CD4-positive, CD25-positive, alpha-beta regulatory T cell (primary cell): ENCODE measurements at places on chromosomes 2 and 18.
A peak's percentile ranks its signal among the peaks of the same experiment; 100 is the strongest.

DNA sequence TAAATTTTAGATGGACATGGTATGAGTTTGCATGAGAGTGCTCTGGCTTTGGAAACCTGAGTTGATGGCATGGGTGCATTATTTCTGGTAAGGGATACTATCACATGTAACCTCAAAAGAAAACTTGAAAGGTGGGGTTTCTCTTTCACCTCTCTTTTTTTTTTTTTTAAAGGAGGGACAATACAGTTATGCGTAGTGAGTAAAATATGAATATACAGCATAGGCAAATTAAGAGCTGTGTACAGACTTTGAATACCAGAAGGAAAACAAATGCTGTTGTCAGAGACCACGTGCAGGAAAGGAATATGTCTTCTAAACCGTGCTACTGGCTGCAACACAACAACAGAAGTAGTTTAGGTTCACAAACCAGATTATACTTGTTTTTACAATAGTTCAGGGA lies 82.1 kb downstream of the MAP4K4 start:
- H3K27ac ChIP-seq, result no peak overlapping the region
- peak overlapping the region; percentile 11 for H3K4me3 ChIP-seq
- H3K36me3 ChIP-seq, result no peaks in the 10 kb centered on the region
- H3K27me3 ChIP-seq, result no peaks in the 10 kb centered on the region
- peaks cover 67% of the 10 kb centered on the region for H3K4me1 ChIP-seq

- no peaks in the 10 kb centered on the region for H3K36me3 ChIP-seq
- no peaks in the 10 kb centered on the region for H3K4me1 ChIP-seq
- peak overlapping the region; percentile 83 for H3K4me3 ChIP-seq
- no peak for DNase-seq
Measured at GRCh38 chr2:217790681-217791392, 212.0 kb downstream of the TNS1 start.

DNA sequence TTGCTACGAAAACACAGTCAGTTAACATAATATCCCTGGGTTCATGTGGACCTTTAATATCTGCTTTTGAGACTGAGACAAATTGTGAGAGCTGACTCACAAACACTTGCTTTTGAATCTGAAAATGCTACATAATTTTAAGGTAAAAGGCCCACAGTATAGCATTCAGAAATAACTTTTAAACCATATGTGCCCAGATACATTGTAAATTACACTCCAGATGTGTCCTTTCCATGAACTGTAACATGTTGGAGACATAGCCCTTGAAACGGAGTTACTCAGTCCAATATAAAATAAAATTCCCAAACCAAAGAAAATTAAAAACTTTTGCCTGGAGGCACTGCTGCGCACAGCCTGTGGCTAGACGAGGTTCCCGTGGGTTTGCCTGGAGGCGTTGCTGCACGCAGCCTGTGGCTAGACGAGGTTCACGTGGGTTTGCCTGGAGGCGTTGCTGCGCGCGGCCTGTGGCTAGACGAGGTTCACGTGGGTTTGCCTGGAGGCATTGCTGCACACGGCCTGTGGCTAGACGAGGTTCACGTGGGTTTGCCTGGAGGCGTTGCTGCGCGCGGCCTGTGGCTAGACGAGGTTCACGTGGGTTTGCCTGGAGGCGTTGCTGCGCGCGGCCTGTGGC lies 131.9 kb upstream of the ALKAL2 start:
- no peaks in the 10 kb centered on the region for H3K4me1 ChIP-seq
- no peaks in the 10 kb centered on the region for H3K36me3 ChIP-seq
- DNase-seq, result no peak
- H3K27ac ChIP-seq, result no peak overlapping the region
- no peak overlapping the region for H3K4me3 ChIP-seq
- peaks cover 12% of the 10 kb centered on the region for H3K27me3 ChIP-seq

DNA sequence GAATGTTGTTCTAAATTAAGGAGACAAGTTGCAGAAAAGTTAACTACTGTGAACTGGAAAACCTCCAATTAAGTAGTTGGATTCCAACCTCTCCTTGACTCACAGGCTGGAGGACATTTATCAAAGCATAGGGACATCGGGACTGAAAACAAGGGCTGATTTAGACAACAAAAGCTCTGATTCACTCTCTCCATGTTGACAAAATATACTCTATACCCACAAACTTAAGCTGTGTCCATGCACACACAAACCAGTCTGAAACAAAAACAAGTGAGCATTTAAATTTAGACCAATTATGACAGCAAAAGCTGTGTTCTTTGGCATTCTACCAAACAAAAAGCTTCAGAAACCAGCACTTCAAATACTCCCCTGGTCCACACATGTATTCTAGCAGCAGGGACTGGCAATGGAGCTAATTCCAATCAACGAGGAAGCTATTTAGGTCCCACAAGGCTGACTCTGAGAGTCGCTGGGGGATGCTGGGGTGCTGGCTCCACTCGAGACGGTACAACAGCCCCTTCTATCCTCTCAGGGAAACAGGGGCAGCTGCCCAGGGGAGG lies 71.4 kb downstream of the NXPH2 start:
- no peaks in the 10 kb centered on the region for H3K36me3 ChIP-seq
- no peaks in the 10 kb centered on the region for H3K4me1 ChIP-seq
- DNase-seq, result no peak
- H3K27me3 ChIP-seq, result no peaks in the 10 kb centered on the region
- no peak overlapping the region for H3K4me3 ChIP-seq
- no peak overlapping the region for H3K27ac ChIP-seq

- peaks cover 61% of the 10 kb centered on the region for H3K4me1 ChIP-seq
- no peak overlapping the region for H3K4me3 ChIP-seq
- H3K36me3 ChIP-seq, result no peaks in the 10 kb centered on the region
Measured at GRCh38 chr2:60550178-60550983, 3.1 kb downstream of the BCL11A start.

GRCh38 chr2:190410166-190410565 lies 2.0 kb downstream of the MFSD6 start:
- H3K36me3 ChIP-seq, result no peaks in the 10 kb centered on the region
- H3K4me3 ChIP-seq, result peak overlapping the region; percentile 97
- no peak for DNase-seq

- H3K4me1 ChIP-seq, result no peaks in the 10 kb centered on the region
- DNase-seq, result no peak
- no peak overlapping the region for H3K27ac ChIP-seq
- no peaks in the 10 kb centered on the region for H3K36me3 ChIP-seq
Measured at GRCh38 chr2:9095690-9096089, 92.2 kb upstream of the MBOAT2 start.

- peaks cover 6% of the 10 kb centered on the region for H3K27me3 ChIP-seq
- no peaks in the 10 kb centered on the region for H3K4me1 ChIP-seq
- no peak overlapping the region for H3K4me3 ChIP-seq
- H3K27ac ChIP-seq, result no peak overlapping the region
- H3K36me3 ChIP-seq, result no peaks in the 10 kb centered on the region
Measured at GRCh38 chr2:177799531-177799930, 273.0 kb downstream of the PDE11A start.

DNA sequence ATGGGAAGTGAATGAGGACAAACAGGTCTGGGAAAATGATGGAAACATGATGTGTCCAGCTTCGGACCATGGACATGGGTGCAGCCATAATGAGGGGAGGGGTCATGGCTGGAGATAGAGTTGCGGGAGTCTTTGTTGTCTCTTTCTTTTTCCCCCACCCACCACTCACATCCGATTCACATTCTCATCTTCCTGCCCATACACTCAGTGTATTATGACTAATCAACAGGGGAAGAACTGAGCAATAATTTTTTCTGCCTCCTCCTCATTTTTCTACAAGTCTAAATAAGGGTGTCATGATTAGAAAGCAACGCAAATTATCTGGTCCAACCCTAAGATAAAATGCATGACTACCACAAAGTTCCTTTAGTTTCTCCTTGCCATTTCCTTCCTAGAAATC lies 5.7 kb upstream of the SERPINB2 start:
- no peaks in the 10 kb centered on the region for H3K4me1 ChIP-seq
- DNase-seq, result no peak
- no peak overlapping the region for H3K4me3 ChIP-seq
- no peaks in the 10 kb centered on the region for H3K36me3 ChIP-seq
- H3K27ac ChIP-seq, result no peak overlapping the region

DNA sequence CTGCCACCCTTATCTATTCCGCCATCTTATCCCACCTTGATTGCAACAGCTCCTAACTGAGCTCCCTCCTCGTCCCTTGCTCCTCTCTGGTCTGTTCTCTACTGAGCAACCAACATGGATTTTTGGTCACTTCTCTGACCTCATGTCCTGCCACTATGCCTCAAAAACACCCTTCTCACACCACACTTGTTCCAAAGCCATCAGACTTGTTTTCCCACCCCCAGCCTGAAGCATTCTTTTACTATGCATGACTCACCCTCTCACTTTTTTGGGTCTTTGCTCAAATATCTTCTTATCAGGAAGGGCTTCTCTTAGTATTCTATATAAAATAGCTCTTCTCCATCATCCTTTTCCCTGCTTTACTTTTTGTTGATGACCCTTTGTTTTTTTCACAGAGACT lies 2.7 kb upstream of the FAM237A start:
- peaks cover 2% of the 10 kb centered on the region for H3K27me3 ChIP-seq
- H3K36me3 ChIP-seq, result no peaks in the 10 kb centered on the region
- H3K4me3 ChIP-seq, result no peak overlapping the region
- no peaks in the 10 kb centered on the region for H3K4me1 ChIP-seq
- no peak overlapping the region for H3K27ac ChIP-seq

DNA sequence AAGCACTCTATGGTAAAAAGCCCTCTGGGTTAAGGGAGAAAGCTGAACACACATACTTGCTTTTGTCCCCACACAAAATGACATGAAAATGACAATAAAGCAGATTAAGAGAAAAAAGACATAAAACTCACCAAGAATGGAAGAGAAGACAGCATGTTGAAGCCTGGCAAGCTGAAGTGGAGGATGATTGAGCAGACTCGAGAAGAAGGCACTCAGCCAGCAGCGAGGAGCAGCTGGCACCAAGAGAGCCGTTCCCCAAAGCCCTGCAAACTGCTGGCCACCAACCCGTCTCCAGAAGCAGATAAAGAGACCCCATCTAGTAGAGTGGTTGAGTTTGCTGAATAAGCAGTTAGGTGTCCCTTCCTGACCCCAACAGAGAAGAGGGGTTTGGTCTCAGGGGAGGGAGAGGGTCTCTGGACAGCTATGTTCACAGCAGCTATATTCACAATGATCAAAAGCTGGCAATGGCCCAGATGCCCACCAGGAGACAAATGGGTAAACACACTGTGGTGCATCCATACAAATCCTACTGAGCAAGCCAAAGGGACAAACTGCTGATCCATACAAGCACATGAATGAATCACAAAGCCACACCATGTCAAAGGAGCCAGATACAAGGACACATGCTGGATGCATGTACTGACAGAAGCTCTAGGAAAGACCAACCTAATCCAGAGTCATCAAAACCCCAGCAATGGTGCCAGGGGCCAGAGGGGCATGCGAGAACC lies 36.9 kb downstream of the FAM168B start:
- H3K27me3 ChIP-seq, result no peaks in the 10 kb centered on the region
- peaks cover 77% of the 10 kb centered on the region for H3K36me3 ChIP-seq
- H3K27ac ChIP-seq, result no peak overlapping the region
- H3K4me1 ChIP-seq, result no peaks in the 10 kb centered on the region
- H3K4me3 ChIP-seq, result no peak overlapping the region

DNA sequence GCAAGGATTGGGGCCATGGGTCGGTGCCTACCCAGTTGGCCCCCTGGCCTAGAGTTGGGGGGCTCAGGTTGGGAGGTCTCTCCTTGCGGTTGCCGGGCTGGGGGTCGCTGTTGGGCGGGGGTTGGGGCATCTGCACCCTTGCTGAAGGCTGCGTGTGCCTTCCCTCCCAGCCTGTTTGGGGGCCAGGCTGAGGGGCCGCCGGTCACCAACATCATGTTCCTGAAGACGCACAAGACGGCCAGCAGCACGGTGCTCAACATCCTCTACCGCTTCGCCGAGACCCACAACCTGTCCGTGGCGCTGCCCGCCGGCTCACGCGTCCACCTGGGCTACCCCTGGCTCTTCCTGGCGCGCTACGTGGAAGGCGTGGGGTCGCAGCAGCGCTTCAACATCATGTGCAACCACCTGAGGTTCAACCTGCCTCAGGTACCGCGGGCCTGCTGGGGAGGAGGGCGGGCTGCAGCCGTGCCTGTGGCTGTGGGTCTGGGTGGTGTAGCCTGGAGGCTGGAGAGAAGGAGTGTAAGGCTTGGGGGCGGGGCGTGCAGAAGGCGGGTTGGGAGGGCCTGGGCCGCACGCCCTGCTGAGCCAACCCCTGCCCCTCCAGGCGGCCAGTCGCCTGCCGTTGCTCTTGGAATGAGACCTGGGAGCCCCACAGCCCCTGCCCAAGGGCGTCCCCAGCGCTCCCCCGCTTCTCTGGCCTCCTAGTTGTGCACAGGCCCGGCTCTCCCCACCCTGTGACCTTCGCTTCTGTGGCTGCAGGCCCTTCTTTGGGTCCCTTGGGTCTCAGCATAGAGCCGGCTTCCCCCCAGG lies 7.2 kb upstream of the NEU4 start:
- peaks cover 23% of the 10 kb centered on the region for H3K4me1 ChIP-seq
- H3K36me3 ChIP-seq, result no peaks in the 10 kb centered on the region
- H3K4me3 ChIP-seq, result no peak overlapping the region

- H3K4me3 ChIP-seq, result no peak overlapping the region
- DNase-seq, result no peak
- no peak overlapping the region for H3K27ac ChIP-seq
- H3K36me3 ChIP-seq, result no peaks in the 10 kb centered on the region
Measured at GRCh38 chr2:158999458-158999857, 31.0 kb downstream of the TANC1 start.
